ENCODE measurements at places on chromosomes 13 and 19.
A peak's percentile ranks its signal among the peaks of the same experiment; 100 is the strongest.

- no peak for DNase-seq
Observed at GRCh38 chr13:108855737-108856387, 226.5 kb downstream of the MYO16 start.

- no peak for DNase-seq
Observed at GRCh38 chr19:10092648-10093294, 6.7 kb downstream of the SHFL start.

DNA sequence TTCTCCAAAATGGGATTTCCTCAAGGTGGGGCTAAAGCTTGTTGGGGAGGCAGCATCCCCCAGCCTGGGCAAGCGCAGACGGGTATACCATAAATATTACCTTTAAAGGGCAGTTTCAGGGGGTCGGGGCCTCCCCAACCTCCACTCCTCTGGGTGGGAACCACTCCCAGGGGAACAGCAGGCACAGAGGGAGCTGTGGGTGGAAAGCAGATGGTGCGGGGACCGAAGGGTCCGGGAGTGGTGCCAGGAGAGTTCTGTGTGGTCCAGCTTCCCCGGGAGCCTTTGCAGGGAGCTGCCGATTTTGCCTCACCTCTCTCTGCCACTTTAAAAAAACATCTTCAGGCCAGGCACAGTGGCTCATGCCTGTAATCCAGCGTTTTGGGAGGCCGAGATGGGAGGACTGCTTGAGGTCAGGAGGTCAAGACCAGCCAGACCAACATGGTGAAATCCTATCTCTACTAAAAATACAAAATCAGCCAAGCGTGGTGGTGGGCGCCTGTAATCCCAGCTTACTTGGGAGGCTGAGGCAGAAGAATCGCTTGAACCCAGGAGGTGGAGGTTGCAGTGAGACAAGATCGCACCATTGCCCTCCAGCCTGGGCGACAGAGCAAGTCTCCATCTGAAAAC, 5.5 kb downstream of the MAST3 start:
- no peak for DNase-seq

DNA sequence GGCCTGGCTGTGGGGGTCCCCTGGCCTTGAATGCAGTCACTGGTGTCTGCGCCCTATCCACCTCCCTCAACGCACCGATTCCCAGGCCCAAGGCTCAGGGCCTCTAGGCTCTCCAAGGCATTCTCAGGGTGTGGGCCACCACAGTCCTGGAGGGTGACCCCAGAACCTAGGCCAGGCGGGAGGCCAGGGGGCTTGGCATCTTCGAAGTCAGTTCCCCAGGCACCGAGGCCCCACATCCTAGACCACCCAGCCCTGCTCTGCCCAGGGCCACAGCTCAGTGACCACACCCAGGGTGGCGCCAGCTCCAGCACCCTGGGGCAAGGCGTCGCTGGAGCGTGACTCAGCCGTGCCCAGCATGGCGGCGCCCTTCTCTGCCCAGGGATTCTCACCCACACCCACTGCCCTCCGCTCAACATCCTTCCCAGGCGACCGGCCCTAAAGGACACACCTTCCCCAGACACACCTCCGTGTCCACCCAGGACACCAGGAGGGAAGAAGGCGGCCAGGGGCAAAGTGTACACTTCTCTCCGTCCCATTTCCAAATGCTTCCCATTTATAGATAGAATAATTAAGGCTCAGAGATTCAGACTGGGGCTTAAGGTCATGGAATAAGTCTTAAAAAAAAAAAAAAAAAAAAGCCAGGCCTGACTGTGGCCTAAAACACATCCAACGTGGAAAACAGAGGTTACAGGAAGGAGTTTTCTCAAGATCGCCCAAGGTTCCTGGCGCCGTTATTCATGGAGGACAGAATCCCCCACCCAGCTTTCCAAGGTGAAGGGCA, 36.4 kb upstream of the NANOS3 start:
- peak; percentile 81 for DNase-seq

- DNase-seq: no peak
Observed at GRCh38 chr19:1151037-1151724, 22.9 kb downstream of the SBNO2 start.

DNA sequence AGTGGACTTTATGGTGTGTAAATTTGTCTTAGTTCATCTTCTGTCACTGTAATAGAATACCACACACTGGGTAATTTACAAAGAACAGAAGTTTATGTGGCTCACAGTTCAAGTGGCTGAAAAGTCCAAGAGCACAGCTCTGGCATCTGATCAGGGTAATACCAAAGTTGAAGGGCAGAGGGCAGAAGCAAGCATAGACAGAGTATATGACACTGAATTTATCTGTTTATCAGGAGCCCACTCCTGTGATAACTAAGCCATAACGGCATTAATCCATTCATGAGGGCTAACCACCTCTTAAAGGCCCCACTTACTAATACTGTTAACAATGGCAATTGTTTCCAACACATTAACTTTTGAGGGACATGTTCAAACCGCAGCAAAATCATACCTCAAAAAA, 4.0 kb upstream of the RFXAP start:
- peak; percentile 35 for DNase-seq

DNA sequence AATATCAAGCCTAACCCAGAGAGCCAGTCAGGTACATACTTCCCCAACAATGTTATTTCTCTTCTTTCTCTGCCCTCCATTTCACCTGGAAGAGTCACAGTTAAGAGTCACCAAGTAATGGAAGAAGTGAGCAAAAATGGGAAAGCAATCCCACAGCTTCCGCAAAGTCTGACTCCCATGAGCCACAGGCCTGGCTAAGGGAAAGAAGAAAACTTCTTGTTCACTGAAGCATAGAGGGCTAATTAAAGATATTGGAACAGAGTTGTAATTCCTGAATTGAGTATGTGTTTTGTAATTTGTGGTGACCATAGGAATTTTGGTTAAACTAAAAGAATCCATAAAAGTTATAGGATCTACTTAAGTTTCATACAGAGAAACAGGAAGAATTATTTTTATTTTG, 830.9 kb upstream of the PCDH20 start:
- no peak for DNase-seq

- DNase-seq: no peak
Observed at GRCh38 chr13:68439817-68440216, 1209.7 kb upstream of the PCDH9 start.

GRCh38 chr13:110869231-110869804, 45.6 kb downstream of the ANKRD10 start:
- no peak for DNase-seq

GRCh38 chr19:54606891-54607784, 13.7 kb downstream of the LILRA1 start:
- peak; percentile 4 for DNase-seq

DNA sequence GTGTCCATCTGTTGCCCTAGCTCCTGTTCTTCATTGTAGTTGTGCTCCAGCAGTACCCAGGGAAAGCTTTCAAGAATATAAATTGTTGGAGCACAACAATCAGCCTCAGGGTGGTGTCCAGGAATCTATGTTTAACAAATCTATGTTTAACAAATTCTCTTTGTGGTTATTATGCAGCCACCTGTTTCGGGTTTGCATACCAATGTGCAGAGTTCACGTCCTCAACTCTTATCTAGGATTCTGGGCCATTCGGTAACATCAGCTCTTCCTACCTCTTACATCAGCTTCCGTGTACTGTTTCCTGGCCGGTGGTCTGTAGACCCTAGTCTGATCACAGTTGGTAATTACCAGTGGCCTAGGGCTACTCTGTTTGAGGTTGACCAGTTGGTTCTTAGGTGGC, 17.0 kb downstream of the MTUS2 start:
- DNase-seq: no peak

DNA sequence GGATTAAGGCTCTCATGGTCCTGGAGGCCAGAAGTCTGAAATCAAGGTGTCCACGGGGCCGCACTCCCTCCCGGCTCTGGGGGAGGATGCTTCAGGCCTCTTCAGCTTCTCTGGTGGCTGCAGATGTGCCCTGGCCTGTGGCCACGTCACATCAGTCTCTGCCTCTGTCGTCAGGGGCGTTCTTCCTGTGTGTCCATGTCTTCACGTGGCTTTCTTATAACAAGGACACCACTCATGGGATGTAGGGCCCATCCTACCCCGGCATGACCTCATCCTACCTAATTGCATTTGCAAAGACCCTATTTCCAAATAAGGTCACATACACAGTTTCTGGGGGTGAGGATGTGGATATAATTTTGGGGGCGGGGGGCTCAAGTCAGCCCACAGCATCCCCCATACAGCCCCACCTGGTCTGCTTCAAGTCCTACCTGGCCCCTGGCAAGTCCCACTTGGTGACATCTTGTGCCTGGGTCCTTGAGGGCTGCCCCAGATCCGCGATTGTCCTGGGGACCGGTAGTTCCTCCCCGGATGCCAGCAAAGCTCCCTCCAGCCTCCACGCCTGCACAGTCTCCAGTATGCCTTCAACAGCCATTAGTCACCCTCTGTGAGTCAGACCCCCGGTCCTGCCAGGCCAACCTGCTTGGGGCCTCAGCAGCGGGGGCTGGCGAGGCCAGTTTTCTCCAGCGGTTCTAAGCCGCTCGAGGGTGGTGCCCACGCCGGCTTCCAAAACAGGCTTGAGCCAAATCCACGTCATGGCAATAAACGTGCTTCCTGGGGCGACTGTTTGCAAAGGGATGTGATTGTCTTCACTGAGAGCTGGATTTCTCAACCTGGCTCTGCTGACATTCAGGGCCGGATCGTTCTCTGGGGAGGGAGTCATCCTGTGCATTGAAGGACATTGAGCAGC, 32.2 kb downstream of the MYO9B start:
- peak; percentile 5 for DNase-seq

DNA sequence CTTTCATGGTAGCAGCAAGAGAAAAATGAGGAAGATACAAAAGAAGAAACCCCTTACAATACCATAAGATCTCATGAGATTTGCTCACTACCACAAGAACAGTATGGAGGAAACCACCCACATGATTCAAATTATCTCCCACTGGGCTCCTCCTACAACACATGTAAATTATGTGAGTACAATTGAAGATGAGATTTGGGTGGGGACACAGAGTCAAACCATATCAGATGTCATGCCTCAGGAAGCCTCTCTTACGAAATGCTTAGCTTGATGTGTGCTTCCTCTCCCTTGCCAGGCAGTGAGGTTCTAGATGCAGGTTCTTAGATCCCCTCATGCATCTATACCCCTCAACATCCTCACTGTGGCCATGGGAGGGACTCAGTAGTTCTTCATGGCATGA, 63.2 kb upstream of the RGCC start:
- no peak for DNase-seq

DNA sequence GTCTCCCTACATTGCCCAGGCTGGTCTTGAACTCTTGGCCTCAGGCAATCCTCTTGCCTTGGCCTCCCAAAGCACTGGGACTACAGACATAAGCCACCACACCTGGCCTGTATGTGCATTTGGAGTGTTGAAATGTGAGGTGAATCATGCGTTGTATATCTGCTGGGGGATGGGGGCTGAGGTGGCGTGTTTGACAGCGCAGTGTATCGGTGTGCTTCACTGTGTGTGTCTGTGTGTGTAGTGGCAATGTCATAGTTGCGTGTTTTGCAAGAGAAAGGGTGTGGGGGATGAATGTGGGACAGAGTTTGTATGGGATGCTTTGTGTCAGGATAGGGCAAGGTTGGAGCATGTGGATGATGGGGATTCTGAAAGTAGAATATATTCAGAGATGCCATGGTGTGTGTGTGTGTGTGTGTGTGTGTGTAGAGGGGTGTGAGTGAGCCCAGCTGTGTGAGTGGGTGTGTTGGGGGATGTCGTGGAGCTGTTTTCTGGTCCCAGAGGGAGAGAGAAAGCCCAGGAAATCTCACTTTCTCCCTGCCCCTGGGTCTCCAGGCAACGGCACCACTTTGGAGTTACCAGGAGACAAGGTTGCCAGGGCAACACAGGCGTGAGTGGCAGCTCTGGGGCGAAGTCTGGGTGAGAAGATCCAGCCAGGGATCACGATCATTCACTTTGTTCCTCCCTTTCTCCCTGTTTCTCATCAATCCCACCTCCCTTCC, 1.1 kb upstream of the SWSAP1 start:
- no peak for DNase-seq

DNA sequence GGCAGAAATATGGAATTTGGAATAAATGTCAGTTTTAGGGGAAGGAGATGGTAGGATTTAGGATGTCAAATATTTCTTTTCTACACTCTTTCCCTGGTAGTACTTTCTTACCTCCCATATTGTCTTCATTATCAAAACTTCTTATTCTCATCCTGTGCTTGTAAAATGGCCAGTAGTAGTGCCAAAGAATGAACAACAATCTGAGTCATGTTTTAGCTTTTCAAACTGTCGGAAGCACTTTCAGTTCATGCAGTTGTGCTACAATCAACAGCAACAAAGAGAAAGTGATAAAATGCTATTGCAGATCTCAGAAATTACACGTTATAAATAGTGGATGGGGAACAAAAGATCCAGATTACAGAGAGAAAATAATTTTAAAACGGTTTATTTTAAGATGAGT, 193.7 kb upstream of the RXFP2 start:
- DNase-seq: no peak

DNA sequence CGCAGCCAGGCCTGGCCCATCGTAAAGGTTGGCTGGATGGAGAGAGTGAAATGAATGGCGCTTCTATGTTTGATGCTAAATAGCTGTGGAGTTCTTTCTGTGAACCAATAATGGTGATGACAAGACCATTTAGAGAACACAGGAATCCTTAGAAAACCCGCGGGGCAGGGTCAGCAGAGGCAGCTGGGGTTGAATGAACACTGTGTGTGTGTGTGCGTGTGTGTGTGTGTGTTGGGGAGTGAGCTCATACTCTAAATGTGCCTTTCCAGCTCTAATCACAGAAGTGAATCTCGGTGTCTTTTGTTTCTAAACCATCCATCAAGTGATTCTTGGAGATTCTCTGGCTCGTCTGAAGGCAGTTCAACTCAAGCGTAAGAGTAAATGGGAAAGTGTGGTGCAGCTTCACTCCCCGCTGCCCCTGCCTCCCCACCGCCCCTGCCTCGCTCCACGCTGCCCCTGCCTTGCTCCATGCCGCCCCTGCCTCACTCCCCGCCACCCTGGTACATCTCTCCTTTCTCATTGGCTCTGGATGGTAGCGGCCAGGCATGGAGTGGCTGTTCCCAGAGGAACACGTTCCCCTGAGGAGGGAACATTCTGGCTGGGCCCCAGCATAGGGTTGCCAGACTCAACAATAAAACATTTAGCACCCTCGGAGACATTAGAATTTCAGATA, 21.2 kb downstream of the TMPRSS9 start:
- DNase-seq: no peak

DNA sequence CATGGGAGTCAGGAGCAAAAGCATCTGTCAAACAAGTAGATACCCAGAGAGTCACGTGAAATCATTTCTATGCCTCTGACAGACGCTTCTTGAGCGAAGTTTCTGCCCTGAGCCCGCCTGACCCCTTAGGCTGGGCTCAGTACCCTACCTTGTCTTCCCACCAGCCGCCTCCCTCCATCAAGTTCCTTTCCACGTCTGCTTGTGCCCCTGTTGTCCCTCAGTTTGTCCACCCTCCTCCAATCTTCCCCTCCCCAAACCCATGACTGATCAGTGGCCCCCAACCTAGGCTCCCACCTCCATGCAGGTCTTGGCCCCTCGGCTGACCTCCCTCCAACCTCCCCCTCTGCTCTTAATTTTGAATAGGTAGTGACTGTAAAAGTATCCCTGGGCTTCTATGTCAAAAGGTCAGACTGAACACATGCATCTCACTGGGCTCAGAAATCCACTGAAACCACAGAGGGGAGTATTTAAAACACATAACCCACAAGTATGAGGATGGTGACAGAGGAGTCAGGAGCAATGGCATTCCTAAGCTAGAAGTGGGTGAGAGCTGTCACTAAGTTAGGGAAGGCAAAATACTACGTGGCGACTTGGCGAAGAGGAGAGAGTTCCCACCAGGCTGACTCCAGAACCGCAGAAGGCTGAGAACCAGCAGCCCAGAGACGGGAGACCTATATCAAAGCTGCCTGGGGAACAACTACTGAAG, 1.7 kb upstream of the ZNF446 start:
- no peak for DNase-seq

All from CD4-positive, alpha-beta T cell treated with Interleukin-17A for 1 hour (primary cell).